ENCODE measurements at places on chromosomes 7 and 10.

- DNase-seq = no peak
Measured at GRCh38 chr7:111685349-111685748, 123.1 kb upstream of the IMMP2L start.

GRCh38 chr10:35336921-35337823, 863 bp downstream of the CCNY start:
- peak; percentile 12 for DNase-seq

- no peak for DNase-seq
Measured at GRCh38 chr7:45969940-45970339, 48.9 kb upstream of the IGFBP3 start.

- no peak for DNase-seq
Measured at GRCh38 chr7:127366680-127367079, 25.8 kb downstream of the ZNF800 start.

- peak; percentile 54 for DNase-seq
Measured at GRCh38 chr7:129438839-129439651, 4.8 kb downstream of the STRIP2 start.

DNA sequence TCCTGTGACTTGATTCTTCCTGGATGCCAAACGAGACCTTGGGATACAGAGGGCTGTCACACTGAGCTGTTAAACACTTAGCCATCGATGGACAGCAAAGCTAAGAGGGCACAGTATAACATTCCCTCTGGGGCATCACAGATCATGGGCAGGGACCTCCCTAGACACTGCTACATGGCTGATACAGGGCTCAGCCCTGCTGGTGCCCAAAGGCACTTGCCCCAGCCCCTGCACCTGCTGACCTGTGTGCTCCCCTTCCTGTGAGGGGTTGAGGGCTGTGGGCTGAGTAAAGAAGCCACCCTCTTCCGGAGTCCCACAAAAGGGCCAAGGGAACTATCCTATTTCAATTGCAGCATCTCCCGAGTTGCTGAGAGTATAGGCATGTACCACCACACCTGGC, 337.9 kb downstream of the EXOC4 start:
- DNase-seq = no peak

DNA sequence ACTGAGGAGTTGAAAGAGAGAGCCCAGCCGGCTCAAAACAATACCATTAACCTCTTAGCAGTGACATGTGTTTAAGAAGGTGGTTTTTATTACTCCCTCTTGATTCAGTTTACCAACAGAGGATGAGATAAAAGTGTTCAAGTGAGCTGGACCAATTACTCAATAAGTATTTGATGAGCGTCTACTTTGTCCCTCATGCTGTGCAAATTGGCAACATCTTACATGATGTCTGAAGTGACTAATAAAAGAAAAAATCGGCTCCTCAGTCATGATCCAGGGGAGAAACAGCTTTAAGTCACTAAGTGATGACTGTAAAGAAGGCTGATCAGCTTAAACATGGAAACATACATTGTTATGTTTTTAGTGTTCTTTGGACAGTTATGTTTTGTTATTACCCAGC, 7.8 kb downstream of the WNT16 start:
- DNase-seq = peak; percentile 72

GRCh38 chr10:45023426-45023825, 22.7 kb downstream of the ZNF22 start:
- no peak for DNase-seq
